ENCODE measurements at places on chromosomes 5 and 9.

DNA sequence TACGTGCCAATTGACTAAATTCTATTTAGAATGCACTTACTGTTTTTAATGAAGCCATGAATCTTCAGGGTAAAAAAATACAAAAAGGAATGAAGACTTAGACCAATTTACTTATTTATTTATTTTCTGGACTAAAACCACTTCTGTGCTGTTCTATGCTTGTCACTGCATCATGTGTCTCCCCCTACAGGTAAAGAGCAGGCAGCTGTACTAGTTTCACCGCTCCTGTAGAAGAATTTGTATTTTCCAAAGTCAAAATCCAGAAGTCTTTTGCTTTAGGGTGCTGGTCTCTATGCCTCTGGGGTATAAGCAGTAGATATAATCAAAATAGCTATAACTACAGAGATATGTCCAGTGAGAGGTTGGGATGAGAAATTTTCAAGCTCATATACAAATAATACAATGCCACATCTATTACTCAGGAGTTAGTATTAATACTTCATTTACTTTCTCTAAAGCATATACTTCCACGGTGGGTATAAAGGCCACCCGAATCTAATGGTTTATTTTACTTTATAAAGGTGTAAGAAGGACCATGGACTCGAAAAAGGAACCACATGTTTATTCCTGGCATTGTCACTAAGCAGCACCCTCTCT is 591.5 kb downstream of the RAB3C start:
- DNase-seq, result peak; percentile 37

DNA sequence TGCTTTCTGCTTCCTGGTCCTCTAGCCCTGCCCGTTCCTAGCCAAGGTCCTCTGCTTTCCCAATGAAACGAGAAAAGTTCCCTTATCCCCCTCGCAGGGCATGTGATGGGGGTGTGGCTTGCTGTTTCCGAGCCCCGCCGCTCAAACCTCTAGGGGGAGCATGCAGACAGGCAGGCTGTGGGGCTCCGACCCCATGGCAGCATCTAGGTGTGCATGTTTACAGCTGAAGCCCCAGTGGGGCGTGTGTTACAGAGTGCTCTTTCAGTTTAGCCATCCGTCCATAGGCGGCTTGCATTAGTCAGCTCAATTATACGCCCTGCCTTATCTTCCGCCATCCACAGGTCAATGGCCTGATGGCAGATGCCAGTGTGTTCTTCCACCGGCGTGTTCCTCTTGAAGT is 48.3 kb upstream of the SPATA31E1 start:
- DNase-seq, result no peak

DNA sequence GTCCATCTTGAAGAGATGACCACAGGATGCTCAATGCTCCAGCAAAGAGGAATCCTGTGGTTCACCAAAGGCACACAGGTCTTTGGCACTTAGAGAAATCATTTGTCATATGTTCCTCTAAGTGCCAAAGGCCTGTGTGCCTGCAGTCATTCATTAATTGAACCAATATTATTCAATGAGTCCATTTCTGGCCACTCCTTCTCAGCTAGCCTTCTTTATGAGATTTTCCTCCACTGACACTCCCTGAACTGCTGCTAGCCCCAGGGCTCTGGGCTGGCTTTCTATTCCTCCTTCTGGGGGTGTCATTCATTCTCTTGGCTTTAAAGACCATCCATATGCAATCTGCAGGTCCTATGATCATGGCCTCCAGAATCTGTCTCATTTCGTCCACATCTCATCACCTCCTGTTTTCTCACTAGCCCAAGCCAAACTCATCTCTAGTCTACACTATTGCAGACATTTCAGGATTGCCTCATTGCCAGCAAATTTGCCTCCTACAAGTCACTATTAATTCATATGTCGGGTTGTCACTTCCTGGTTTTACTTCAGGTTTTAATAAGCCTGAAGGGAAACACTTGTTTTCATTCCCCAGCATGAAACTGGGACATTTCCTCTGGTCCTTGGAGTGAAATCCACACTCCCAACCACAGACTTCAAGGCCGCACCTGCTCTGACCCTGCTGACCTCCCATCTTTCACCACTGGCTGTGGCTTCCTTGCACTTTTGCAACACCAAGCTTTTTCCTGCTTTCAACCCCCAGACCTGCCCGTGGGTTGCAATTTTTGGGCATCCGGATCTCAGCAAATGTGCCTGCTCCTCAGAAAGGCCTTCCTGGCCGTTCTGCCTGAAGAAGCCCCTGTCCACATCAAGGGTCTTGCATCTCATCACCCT is 35.1 kb downstream of the KCNIP1 start:
- no peak for DNase-seq

GRCh38 chr9:33388110-33388994 is 14.0 kb downstream of the AQP7 start:
- no peak for DNase-seq

DNA sequence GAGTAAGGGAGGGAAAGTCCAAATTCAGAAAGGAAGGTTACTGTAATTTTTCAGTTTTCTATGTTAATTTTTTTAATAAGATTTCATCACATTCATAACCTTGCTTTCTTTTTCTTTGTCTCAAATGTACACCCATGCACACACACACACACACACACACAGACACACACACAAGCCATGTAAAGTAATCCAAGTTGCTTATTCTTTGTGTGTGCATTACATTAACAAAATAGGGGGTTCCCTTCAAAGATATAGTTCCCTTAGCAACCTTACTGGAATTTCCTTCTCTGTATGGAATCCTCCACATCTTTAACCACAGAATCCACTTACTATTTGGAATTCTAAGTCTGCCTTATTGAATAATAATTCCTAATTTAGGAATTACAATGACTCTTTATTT is 32.7 kb downstream of the ZNF366 start:
- DNase-seq, result no peak

DNA sequence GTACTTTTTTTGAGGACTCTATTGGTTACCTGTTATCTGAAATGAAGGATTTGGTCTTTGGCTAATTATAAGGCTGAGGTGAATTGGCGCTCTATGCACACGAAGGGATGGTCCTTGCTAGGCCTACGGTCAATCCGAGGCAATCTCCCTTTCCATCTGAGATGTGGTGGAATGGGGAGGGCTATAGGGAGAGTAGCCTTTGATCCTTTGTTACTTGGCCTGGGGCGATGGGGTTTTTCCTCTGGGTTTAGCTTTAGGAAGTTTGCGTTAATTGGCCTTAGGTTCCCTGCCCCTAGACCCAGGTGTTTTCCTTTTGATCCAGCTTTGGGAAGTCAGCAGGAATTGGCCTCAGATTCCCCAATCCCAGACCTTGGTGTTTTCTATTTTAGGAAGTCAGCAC is 102.1 kb upstream of the C9orf72 start:
- DNase-seq, result no peak

DNA sequence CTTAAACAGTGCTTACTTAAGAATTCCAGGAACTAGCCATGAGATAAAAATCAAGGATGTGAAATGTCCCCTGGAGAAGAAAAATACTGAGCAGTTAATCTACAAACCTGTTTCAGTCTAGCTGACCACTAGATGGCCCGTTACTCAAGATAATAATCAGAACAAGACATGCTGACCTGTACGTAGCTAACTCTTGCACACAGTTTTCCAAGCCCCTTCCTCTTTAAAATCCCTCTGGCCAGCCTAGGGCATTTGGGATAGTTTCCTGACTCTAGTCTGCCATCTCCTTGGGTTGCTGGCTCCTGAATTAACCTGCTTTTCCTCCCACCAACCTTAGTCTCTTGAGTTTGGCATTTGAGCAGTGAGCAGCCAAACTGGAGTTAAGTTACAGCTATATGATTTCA is 59.2 kb upstream of the TRAF1 start:
- DNase-seq, result no peak

- DNase-seq, result no peak
Observed at GRCh38 chr5:44691802-44692201, 116.9 kb upstream of the MRPS30 start.

DNA sequence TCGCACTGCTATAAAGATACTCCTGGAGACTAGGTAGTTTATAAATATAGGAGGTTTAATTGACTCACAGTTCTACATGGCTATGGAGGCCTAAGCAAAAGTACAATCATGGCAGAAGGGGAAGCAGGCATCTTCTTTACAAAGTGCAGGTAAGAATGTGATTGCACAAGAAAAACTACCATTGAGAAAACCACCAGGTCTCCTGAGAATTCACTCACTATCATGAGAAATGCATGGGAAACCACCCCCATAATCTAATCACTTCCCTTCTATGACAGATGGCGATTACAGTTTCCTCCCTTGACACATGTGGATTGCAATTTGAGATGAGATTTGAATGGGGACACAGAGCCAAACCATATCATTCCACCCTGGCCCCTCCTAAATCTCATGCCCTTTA is 121.2 kb upstream of the ST8SIA4 start:
- DNase-seq, result no peak

GRCh38 chr5:88743231-88743834 is 139.7 kb downstream of the MEF2C start:
- DNase-seq, result no peak

- DNase-seq, result no peak
Observed at GRCh38 chr5:148147415-148147814, 20.9 kb upstream of the SPINK14 start.
